ENCODE measurements at places on chromosomes 16 and 17.

- DNase-seq, result no peak
These were observed 3.3 kb upstream of the PITPNA start for GRCh38 chr17:1565877-1566276.

GRCh38 chr16:21619765-21620425 is 20.5 kb downstream of the METTL9 start:
- no peak for DNase-seq

DNA sequence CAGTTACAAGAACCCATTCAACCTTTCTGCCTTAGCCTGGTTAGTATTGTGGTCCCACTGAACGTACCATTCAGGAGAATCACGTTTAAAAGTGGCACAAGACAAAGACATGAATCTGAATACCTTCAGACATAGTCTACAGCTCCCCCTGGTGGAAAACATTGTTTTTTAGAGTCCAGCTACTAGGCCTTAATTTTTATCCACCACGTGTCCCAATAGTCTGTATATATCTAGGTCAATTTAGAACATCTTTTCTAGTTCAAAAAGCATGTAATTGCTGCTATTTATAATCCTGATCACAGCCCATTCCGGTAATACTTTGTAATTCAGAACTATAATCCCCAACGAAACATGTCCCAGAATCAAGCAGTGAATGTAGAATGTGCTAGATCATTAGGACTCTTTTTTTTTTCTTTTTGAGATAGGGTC is 13.7 kb upstream of the GUCY2D start:
- peak; percentile 22 for DNase-seq

DNA sequence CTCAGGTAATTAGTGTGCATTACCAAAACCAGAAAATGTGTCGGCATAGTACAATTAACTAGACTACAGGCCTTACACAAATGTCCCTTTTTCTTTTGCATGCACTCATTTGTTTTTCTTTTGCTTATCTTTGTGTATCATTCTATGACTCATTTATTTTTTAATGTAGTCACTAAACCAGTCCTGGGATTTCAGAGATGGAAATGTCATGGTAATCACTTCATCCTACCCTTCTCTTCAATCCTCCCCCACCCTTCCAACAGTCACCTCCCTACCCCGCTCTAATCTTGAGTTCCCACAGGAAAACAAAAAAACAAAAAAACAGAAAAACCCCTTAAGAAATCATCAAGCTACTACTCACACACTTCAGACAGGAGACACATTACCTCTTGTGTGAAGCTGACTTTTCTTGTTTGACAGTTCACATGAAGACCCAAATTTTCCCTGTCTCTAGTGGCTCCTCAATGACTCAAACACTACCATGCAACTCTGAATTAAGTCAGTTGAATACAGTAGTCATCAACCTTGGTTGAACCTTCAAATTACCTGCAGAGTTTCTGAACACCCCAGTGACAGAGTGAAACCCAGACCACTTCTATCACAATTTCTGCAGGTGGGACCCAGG is 242.4 kb upstream of the SALL1 start:
- no peak for DNase-seq

DNA sequence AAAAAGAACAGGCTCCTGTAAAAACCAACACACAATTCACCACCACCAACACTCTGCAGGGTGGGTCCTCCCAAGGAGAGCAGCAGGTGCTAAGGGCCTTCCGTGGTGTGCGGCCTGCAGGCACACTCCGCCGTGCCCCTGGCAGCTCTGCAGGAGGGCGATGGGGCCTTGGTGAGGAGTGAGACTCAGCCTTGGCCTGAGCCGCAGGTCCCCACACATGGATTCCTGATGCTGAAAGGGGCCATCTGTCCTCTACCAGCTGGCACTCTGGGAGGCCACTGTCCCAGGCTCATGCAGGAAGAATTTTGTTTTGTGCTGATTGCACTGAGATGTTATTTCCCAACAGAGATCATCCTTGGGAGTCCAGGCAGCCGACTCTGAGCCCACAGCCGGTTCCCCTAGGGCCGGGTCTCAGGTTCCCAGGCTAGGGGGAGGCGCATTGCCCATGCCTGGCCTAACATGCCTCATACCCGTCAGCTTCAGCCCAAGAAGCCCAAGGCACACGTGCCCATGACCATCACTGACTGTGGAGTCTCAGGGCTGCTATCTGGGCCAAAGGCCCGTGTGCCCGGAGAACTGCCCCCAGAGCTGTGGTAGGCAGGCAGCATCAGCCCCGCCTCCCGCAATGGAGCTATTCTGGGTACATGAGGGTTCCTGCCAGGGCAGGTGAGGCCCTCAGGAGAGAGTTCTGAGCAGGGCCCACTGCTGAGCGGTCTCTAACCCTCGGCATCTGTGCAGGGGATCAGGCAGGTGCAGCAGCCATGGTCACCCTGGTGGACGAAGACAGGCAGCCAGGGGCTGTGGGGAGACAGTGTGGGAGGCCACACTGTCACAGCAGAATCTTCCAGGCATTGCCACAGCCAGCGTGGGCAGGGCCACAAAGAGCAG is 97.9 kb upstream of the ZNF469 start:
- DNase-seq, result no peak

- no peak for DNase-seq
These were observed 36.5 kb upstream of the TOB1 start for GRCh38 chr17:50902372-50903353.

- no peak for DNase-seq
These were observed 6.9 kb downstream of the CREBBP start for GRCh38 chr16:3873482-3874173.

GRCh38 chr17:79520167-79521165 is 90.4 kb downstream of the RBFOX3 start:
- no peak for DNase-seq

GRCh38 chr17:67386965-67387551 is 10.0 kb downstream of the PITPNC1 start:
- peak; percentile 64 for DNase-seq

GRCh38 chr17:17701658-17702057 is 20.4 kb downstream of the RAI1 start:
- no peak for DNase-seq

DNA sequence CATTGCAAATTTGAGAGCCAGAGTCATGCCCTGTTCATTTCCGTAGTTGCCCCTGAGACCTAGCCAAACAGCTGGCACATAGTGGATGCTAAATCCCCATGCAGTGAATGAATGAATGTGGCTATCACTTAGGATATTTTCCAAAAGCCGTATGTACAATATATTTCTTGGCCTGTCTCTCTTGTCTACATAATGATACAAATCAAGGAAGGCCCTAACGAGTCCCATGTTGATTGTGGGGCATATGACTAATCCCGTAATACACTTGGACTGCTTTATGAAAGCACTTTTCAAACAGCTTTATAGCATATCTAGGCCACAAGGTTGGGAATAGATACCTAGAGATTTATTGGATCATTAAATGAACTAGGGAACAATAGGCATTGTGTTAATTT is 478.0 kb downstream of the SLC39A11 start:
- DNase-seq, result no peak

Measured in stimulated activated CD4-positive, alpha-beta T cell treated with anti-CD3 and anti-CD28 coated beads, Interleukin-1b, Interleukin-23, amount 100 ng/mL, for 48 hours (primary cell).